ENCODE measurements at places on chromosomes 5 and 9.

GRCh38 chr5:89280103-89281037, 397.4 kb upstream of the MEF2C start:
- no peak for DNase-seq

- no peak for DNase-seq
Measured at GRCh38 chr5:109706095-109706494, 16.4 kb downstream of the MAN2A1 start.

DNA sequence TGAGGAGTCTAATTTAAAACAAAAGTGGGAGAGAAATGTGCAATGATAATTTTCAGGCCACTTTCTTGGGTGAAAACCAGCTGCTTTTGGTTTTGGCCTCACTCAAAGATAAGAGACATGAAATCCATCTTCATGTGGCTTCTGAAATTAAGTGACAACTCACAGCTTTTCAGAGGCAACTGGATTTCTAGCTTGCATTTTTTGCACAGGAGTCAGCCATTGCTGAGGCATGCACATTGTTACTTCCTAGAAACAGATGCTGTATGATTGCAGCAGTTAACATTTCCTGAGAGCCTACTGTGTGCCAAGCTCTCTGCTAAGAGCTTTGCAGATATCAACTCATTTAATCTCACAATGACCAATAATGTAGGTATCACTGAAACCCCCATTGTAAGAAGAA, 562.6 kb downstream of the NR2F1-AS1 start:
- no peak for DNase-seq

GRCh38 chr9:109739760-109740159, 40.2 kb upstream of the PALM2AKAP2 start:
- DNase-seq = no peak

DNA sequence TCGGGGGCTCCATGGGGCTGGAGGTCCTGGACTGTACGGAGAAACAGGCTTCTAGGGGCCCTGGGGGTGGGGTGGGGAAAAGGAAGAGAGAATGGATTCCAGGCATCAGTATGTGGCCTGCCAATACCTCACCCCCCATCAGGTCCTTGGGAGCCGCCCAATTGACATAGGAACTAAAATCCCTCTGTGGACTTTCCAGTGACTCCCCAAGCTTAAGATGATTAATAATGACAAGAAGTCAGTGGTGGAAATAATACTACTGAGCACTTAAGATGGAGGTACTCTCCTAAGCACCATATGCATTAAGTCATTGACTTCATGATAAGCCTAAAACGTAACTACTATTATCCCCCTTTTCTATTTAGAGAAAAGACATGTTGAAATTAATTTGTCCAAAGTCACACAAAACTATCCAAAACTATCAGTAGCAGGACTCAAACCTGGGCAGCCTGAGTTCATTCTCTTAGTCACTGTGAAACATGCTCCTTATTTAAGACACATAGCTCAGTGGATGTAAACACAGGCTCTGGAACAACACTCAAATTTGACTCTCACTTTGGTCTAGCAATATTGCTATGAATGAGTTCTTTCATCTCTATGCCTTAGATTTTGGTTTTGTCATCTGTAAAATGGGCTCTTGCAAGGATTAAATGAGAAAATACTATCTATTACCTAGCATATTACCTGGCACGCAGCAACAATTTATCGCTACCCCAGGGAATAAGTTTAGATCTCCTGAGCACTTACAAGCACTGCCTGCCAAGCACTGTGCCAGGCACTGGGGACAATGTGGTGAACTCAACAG, 9.5 kb downstream of the SPRY4 start:
- no peak for DNase-seq

DNA sequence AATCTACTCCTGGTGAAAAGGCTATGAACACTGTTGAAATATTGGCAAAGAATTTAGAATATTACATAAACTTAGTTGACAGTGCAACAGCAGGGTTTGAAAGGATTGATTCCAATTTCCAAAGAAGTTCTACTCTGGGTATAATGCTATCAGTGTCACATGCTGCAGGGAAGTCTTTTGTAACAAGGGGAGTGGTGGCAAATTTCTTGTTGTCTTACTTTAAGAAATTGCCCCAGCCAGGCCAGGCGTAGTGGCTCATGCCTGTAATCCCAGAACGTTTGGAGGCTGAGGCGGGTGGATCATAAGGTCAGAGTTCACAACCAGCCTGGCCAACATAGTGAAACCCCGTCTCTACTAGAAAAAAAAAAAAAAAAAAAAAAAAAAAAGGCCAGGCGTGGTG, 86.3 kb upstream of the OTULINL start:
- no peak for DNase-seq

DNA sequence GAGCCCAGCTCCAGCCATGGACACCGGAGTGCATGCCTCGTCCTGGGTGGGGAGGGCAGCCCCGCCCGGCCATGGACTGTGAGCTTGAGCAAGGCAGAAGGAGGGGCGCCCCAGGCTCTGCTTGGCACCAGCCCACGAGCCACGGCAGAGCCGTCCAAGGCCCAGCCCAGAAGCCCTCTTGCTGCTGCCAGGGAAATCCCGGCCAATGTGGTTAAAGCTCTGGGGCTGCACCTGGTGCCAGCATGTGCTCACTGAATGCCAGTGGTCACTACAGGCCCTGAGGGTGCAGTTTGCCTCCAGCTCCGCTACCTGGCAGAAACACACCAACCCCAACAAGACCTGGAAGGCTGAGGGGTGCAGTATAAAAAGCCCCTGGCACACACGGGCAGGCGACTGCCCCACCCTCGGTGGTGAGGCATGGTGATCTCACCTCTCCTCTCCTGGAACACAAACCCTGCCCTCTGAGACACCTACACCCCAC, 11.8 kb downstream of the BRD3 start:
- no peak for DNase-seq

GRCh38 chr5:161507591-161507990, 38.9 kb downstream of the GABRB2 start:
- DNase-seq = no peak

DNA sequence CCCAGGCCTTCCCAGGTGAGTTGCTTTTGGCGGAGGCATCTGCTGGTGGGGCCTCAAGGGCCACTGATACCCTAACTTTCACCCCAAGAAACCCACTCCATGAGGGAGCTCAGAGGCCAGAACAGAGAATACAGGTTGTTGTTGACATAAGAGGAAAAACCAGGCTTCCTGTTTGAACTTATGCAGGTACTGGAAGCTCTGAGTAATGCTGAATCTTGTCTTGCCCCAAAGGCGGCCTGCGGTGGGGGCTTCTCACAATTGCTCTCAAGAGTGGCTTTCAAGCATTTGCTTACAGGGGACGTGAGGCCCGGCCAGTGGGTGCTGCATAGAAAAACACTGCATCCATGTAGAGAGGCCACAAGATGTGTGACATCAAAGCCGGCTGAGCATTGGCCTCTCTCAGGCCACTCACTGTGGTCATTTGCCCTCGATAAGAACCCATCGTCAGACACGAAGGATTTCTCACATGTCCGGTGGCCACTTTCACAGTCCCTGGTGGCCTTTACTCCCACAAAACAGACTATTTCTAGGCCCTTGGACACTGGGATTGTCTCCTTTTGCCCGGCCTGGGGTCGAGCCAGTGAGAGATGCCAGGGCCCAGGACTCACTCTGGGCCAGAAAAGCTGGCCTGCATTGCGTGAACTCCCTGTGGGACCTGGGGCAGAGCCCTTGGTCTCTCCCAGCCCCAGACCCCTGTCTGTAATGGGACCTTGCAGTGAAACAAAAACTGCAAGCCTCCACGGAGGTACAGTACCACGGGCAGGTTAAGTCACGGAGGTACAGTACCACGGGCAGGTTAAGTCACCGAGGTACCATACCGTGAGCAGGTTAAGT, 34.5 kb upstream of the TCF7 start:
- no peak for DNase-seq

GRCh38 chr5:175325681-175326080, 118.3 kb downstream of the DRD1 start:
- no peak for DNase-seq

GRCh38 chr9:128787659-128788058, 606 bp downstream of the TBC1D13 start:
- no peak for DNase-seq

DNA sequence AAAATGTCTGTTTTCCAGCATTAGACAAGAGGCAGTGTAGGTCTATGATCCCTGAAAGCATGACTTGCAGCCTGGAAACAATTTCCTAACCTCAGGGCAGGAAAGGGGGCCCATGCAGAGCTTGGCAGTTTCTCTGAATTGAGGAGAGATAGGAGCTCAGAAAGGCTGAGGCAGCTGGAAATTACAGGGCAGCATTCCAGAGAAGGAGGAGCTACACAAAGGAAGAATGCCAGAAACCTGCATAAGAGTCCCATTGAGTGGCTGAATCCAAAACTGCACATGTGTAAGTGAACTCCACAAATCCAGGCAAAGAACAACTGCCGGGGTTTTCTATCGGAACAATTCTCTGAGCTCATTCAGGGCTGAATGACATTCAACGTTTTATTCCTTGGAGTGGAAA, 346.8 kb downstream of the PIK3R1 start:
- DNase-seq = no peak

DNA sequence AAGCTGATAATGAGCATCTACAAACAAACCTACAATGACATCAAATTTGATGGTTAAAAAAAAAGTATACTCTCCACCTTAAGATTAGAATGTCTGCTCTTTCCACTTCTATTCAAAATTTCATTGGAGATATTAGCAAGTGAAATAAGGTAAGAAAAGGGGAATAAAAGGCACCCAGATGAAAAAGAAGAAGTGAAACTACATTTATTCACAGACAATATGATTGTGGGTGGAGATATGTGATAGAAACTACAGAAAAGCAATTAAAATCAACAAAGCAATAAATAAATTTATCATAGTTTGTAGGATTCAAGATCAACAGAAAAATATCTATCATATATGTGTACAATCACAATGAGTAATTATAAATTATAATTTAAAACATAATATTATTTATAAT, 395.1 kb upstream of the CCNH start:
- no peak for DNase-seq

DNA sequence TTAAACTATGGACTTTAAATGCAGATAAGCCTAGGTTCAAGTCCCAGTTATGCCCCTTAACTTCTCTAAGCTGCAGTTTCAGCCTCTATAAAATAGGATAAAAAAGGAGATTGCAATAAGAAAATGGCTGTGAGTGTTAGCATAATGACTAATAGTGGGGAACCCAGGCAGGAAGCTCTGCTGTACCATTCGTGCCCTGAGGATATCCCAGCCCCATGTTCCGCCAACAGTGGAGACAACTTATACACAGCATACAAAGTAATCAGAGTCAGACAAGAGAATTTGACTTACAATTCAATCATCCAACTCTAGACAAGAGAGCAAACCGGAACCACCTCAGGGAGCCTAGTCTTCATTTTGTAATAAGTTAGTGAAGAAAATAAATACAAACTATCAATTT, 141.5 kb upstream of the FSTL4 start:
- no peak for DNase-seq

GRCh38 chr5:6273090-6273735, 105.1 kb downstream of the MED10 start:
- DNase-seq = no peak

- no peak for DNase-seq
Measured at GRCh38 chr9:90147426-90147825, 495.2 kb downstream of the DIRAS2 start.

DNA sequence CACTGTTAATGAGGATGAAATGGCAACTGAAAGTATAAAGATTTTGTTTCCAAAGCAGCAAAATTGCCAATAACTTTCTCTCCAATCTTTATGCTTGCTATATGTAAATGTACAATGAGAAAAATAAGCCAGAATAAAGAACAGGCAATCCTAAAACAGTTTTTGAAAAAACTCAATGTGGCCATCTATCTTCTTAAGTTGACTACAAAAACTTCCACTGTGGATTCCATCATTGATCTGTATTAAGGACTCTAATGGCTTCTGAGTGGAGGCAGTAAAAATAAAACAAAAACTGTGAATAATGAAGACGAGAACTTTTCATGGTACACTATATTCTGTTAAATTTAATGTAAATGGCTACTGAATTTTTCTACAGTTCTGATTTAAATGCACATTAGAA, 382.9 kb downstream of the TMEM232 start:
- no peak for DNase-seq

GRCh38 chr9:131609099-131609830, 63.9 kb downstream of the PRRT1B start:
- no peak for DNase-seq

- no peak for DNase-seq
Measured at GRCh38 chr9:125440411-125440810, 178.8 kb downstream of the GAPVD1 start.

- DNase-seq = no peak
Measured at GRCh38 chr5:133663397-133664054, 51.2 kb upstream of the FSTL4 start.

DNA sequence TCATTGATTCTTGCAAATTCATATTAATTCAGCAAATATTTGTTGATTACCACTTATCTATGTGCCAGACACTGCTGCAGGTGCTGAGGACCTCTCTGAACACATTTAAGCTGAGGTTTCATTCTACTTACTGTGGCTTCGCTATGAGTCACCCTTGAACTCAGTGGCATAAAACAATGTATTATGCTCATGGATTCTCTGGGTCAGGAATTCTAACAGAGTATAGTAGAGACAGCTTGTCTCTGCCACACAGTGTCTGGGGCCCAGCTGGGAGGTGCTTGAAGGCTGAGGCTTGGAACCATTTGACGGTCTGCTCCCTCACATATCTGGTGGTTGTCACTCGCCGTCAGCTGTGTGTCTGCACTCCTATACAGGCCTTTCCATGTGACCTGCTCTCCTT, 124.3 kb upstream of the NR3C1 start:
- DNase-seq = no peak

DNA sequence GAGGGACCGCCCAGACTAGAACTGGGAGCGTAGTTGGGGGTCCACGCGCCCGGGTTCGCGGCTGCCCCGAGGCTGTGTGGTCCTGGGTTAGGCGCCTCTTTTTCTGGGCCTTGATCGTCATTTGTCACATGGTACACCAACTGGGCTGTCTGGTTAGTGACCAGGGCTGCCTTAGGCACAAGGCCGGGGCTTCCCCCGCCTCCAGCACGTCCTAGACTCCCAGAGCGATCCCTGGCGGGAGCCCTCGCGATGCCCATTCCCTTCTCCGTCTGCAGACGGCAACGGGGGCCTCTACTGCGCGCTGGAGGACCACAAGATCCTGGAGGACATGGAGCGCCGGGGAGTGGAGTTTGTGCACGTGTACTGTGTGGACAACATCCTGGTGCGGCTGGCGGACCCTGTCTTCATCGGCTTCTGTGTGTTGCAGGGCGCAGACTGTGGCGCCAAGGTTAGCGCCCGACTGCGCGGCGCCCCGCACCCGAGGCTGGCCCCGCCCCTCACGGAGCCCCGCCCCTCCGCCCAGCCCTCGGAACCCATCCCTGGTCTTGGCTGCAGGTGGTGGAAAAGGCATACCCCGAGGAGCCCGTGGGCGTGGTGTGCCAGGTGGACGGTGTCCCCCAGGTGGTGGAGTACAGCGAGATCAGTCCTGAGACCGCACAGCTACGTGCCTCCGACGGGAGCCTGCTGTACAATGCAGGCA, 1.5 kb downstream of the UAP1L1 start:
- DNase-seq = no peak

All from NCI-H2081 treated with DMSO at 0.1 percent for 48 hours (cell line).